Urinary bladder (tissue), 4 donors: ENCODE measurements at places on chromosomes 1 and 21.

GRCh38 chr1:184399192-184399847 is 12.5 kb downstream of the C1orf21 start:
- no peak for DNase-seq

- DNase-seq = no peak
Measured at GRCh38 chr1:70295749-70296148, 58.8 kb downstream of the ANKRD13C start.

DNA sequence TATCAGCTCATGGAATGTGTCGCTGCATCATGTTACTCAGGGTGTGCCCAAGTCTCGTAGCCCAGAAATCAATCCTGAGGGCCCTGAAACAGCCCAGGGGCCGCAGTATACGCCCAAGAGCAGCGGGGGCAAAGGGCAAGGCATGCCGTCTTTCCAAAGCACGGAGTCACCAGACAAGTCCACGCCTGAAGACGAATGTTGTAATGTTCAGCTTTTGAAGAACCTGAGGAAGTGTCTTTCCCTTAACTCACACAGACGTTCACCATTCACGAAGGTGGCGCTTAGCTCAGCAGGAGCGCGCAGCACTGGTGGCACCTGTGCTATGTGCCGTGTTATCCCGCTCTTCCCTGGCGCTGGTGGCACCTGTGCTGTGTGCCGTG is 18.8 kb upstream of the PWP2 start:
- no peak for DNase-seq

GRCh38 chr1:18473195-18473815 is 7.4 kb upstream of the KLHDC7A start:
- no peak for DNase-seq

DNA sequence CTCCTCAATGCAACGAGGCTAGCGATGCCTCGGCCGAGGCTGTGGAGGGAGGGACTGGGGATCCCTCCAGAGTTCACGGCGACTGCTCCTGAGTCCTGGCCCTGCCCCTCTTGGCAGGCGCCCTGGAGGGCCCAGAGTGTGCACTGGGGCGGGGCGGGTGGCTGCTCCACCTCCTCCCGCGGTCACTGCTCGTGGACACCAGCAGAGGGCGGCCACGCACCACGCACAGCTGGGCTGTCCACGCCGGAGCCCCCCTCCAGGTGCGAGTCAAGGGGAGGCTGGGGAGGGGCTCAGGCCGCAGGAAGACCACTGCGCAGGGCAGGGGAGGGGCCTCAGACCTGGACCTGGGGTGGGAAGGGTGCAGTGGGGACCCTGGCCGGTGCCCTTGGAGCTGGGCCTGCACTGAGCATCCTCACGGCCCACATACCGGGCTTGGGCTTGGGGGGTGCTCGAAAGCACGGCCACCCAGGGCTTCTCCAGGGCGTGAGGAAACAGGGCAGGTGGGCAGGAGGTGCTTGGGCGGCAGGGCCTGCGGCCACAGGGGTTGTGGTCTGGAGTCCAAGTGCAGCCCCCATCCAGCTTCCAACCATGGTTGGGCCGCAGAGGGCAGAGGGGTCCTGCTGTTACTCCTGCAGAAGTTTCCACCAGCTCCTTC is 20.6 kb upstream of the TTC34 start:
- no peak for DNase-seq
